Esophagus mucosa (tissue), 1 donor: ENCODE measurements at places on chromosomes 6 and 20. TPM values are rescaled to one million over a fixed set of nuclear protein-coding genes. Genes with fewer than 3 reads are reported as not detected.

GRCh38 chr20:24836041-24836533 lies 113.0 kb upstream of the CST7 start:
- no peak for ATAC-seq

The PRR18 gene
- total RNA-seq = 0.04 TPM

DNA sequence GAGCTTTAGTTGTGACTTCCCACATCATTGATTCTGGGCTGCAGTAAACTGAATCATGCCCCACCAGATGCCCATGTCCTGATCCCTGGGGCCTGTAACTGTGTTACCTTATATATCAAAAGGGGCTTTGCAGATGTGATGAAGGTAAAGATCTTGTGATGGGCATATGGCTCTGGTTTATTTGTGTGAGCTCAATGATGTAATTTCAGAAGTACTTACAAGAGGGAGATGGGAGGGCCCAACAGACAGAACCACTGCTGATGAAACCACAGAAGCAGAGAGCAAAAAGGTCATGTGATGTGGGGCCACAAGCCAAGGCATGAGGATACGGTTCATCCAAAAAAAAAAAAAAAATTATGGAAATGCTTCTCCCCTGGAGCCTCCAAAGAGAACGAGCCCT lies 118.7 kb downstream of the TOX2 start:
- no peak for ATAC-seq

The BNIP5 gene
- total RNA-seq = not detected

DNA sequence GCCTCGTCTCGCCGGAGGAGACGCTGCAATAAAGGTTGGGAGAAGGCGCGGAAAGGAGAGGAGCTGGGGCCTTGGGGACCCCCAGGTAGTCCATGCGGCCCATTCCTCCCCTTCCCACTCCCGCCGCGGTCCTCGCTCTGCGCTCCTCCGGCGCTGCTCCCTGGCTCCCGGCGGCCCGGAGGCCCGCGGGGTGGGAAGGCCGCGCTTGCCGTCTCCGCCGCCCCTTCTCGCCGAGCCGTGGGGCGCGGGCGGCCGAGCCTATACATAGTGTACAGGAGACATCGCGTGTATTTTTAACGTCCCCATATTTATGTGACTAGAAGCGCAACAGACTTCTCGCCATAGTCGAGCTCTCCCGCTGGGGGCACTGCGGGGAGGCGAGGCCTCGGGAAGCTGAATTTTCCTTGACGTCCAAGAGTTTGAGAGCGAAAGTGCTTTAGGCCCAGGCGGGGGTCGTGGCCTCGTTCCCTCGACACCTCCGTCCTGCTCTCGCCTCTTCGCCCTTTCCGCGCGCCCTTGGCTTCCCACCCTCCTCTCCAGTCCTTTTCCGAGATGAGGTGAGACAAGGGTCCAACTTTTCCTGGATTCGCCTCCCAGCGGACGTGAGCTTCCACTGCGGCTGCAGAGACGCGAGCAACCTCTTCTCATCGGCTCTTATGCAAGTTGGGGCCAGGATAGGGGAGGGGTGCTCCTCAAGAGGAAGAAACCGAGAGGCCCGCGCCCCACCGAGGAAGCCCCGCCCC lies 29.0 kb downstream of the SLC12A5 start:
- peak; percentile 34 for ATAC-seq

DNA sequence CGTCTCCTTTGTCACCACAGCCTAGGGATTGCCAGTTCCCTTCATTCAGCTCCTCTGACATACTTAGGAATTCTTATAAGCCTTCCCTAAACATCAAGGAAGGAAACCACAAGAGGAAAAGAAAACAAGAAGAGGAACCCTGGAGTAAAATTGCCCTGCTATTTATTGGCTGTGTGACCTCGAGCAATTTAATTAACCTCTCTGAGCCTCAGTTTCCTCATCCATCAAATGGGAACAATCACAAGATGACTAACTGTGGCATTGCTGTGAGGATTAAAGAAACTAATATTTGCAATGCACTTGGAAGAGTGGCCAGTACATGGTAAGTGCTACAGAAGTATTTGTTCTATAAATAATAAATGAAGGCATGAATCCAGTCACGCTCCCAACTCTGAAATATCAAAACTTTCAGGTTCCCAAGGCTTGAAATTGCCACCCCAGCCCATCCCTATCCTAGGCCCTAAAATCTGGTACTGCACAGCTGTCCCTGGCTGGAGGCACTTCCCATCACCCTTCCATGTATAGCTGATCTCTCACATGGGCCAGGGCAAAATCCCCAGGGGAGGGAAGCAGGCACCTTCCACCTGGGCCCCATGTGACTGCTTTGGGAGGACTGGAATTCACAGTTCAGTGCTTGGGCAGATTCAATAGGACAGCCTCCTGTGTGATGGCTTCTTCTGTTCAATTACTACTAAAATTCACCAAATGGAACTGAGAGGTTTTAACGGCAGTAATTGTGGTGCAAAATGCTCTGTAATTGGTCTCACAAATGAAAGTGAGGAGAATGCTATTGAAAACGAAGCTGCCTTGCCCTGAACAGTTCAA lies 78.0 kb upstream of the MAFB start:
- no peak for ATAC-seq

The HTR1B gene
- total RNA-seq = 0.08 TPM

DNA sequence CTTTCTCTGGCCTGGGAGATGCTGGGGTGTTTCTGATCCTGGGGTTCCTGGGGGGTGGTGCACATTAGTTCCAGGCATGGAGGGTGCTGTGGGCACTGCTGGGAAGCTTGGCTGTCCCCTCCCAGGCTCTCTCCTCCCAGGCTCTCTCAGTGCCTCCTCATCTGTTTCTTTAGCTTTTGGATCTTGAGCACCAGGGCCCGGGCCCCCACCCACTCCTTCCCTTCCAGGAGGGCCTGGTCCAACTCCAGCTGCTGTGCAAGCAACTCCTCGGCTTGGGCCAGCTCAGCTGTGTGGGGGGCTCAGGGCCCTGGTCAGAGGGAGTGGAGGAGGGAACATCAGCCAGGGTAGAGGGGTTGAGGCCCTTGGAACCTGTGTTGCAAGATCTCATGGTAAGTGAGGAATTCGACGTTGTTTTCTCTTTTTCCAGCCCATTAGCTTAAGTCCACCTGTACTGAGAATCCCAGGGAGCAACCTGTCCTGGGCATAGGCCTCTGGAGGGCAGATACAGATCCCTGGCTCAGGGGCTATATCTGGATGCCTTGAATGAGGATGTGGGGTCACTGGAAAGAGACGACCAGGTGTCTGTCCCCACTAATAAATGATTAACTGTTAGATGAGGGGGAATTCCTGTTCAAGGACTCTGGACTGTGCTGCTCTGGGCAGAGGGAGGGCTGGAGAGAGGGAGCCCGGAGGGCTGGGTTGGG lies 34.5 kb upstream of the HLA-A start:
- ATAC-seq = no peak

DNA sequence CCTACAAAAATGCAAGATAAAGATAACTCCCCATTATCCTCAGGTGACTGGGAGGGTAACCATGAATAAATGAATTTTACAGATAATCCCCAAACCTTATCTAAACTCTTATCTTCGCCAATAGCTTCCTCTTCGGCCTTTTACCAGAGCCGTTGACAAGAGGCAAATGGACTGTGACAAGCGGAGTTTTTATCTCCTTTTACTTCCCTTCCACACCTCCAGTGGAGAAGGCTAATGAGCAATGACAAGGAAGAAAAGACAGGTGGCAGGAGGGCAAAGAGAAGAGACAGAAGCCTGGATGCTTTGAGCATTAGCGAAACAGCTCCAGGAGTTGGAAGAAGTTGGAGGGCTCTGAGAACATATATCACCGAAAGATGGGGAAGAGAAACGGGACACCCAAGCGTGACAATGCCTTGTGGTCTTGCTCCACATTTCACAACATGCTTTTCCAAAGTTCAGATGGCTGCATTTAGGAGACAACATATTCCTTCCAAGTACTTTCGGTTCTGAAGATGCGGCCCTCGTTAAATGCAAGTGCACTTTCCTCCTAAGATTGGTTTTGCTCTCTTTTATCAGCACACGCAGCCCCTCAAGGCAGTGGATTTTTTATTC lies 69.2 kb downstream of the PRDM1 start:
- no peak for ATAC-seq

The PPP1R10 gene
- 30.0 TPM for total RNA-seq

The ARHGAP18 gene
- total RNA-seq = 5.3 TPM

DNA sequence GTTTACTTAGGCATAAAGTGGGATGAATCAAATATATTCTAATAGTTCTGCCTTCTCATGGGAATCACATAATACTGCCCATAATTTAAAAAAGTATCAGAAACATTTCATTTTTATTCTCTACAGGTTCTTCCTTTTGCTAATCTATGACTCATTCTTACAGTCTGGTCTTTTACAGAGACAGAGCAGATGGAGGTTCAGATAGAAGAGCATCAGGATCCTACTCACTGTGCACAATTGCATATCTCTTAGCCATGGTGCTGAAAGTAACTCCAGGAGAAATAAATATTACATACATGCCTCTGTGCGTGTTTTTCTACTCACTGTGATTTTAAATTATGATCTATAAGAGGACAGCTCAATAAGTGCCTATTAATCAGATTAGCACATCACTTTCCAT lies 16.3 kb upstream of the OR2B6 start:
- no peak for ATAC-seq

GRCh38 chr6:155171109-155171746 lies 92.6 kb upstream of the CLDN20 start:
- ATAC-seq = peak; percentile 82

GRCh38 chr20:43662943-43663655 lies 3.8 kb upstream of the MYBL2 start:
- peak; percentile 48 for ATAC-seq

The ZNF165 gene
- 3.0 TPM for total RNA-seq

DNA sequence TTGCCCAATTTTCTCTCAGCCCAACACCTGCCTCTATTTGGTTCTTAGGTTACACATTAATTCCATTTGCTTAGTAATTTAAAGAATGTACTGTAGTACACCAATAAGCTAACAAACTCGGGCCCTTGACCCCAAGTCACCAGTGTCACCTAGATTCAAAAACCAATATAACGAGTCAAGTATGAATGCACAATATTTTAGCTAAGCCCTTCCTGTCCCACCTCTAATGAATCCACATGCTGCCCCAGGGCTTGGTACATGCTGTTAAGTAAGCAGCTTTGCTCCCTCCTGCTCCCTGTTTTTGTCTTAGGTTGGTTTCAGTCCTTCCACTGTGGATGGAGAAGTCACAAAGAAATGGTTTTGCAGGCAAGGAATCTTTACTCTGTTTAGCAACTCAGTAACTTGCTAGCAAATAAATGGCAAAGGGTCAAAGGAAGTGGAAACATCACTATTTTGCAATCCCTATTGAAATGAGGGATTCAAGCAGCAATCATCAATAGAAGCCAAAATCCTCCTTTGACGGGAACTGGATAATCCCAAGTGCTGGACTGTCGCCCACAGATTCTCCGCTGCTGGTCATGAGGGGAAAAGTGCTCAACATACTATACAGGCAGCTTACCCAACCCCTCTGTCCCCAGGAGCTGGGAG lies 5.0 kb upstream of the MPC1 start:
- no peak for ATAC-seq

DNA sequence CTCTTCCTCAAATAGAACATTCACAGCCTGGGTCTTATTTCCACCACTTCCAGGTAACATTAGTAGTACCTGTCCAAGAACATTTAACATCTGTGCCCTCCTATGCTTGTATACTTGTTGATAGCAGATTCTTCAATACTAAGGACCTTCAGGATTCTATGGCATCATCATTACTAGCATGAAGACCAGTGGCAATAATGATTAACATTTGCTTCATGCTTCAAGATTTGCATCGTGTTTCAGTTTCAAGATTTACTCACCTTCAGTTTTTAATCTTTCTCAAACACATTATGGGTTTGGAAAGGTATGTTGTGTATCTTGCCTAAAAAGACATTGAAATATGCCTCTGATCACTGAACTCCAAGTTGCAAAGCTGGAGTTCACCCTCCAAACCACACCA lies 412.8 kb upstream of the NRSN1 start:
- ATAC-seq = no peak

DNA sequence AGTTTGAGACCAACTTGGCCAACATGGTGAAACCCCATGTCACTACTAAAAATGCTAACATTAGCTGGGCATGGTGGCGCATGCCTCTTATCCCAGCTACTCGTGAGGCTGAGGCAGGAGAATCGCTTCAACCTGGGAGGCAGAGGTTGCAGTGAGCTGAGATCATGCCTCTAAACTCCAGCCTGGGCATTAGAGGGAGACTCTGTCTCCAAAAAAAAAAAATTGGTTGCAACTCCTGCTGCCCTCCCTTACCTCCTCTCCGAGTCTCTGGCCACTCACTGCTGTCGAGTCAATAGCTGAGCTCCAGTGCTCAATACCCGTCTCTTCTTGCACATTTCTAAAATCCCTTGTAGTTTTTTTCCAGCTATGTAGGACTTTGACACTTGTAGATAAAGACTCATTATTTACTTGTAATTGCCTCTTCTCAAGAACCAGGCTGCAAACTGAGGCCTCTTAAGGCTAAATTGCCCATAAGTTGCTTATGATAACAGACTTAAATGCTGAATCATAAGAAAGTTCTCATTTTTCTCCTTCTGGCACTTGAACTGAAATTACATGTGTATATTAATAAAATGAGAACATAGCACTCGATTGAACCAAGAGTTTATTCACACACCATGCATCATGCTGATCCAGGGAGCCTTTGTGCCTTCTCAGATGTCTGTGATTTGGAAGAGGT lies 13.8 kb downstream of the HECA start:
- ATAC-seq = no peak

DNA sequence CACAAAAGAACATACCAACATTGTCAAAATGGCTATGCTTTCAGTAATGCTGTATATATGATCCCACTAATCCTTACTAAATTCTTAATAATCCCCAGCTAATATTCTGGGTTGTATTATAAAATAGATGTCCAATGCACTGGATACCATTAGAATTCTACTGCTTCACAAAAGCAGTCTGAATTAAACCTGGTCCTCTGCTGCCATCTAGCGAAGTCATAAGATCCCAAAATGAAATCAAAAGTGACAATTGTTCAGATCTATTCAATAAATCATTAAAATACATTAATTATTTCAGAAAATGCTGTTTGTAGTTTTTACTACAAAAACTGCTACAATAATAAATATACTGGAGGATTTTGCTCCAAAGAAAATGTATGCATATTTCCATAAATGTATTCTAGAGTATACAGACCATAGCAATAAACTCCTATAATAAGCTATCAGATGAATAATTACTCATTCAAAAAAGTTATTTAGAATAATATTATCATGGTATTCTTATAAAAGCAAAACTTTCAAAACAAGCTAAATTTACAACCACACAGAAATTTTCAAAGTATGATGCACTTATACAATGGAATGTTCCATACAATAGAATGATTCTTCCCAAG lies 92.6 kb downstream of the RNGTT start:
- ATAC-seq = peak; percentile 63

DNA sequence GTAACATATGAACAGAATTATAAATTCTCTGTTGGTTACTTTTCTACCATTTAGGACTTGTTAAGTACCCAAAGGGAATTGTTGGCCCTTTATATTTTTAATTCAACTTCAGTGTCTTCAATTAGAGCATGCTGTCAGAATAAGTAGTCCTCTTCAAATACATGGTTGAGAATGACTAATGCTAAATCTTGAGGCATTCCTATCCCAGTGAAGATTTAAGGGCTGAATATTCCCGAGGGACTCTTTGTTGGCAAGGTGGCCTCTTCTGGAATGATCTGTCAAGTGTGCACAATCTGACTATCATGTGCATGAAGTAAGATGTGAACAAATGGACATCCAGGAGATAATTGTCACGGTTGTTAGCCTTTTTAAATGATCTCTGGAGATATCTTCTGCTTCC lies 421.7 kb downstream of the BMP2 start:
- no peak for ATAC-seq

The F13A1 gene
- 2.8 TPM for total RNA-seq

- no peak for ATAC-seq
Measured at GRCh38 chr6:80348263-80348662, 241.8 kb downstream of the BCKDHB start.

The FAM184A gene
- total RNA-seq = 0.76 TPM

- ATAC-seq = peak; percentile 92
Measured at GRCh38 chr6:73394577-73395354, at the start of gene DDX43. DDX43 (plus strand) TSS chr6:73394828; CDS start chr6:73394906, 78 bp downstream.

The TBC1D22B gene
- 10.0 TPM for total RNA-seq
